Retinal pigment epithelial cell (primary cell): ENCODE measurements at places on chromosomes 7 and 10.

- no peak for DNase-seq
Measured at GRCh38 chr7:30751696-30752273, at the start of gene INMT. Gene INMT (plus strand): TSS chr7:30752135. CDS start chr7:30752151, 16 bp downstream.

DNA sequence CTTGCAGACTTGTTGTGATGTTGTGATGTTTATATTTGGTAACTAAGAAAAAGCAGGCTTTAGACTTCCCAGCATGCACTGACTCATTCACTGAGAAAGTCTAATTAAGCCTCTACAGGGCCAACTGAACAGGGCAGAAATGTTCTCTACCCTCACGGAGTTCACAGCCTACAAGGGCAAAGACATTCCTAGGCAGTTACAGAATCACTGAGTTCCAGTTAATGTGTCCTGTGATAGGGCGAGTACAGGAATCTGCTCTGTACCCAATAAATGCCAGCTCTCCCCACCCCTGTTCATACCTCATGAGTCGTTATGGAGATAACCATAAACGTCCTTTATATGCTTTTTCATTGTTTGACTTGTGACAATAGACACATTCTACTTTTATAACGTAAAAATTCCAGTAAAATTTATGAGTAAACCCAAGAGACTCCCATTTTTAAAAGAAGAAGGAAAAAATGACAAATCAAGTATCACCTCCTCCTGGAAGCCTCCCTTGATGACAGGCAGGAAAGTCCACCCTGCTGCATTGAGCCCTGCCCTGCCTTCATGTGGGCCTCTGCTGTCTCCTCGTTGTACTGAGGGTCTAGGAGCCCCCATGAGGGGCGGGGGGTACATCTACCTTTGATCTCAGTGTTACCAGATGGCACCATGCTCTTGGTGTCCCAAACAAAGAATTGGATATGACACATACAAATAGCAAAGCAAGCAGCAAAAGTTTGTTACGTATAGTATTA lies 14.3 kb downstream of the MUC12 start:
- DNase-seq = peak; percentile 85

DNA sequence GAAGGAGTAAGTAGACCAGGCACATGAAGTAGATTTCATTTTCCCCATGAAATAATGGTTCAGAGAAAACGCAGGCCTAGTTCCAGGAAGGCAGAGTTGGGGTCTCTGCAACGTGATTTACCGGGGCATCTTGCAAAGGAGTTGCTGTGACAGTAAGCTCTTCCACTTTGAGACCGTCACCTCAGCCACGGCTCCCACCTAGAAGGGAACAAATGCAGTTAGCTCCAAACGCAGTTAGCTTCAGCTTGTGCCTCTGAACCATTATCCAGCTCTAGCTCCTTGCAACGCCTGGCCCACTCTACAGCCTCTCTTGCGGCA lies 7.0 kb upstream of the MYO1G start:
- no peak for DNase-seq

DNA sequence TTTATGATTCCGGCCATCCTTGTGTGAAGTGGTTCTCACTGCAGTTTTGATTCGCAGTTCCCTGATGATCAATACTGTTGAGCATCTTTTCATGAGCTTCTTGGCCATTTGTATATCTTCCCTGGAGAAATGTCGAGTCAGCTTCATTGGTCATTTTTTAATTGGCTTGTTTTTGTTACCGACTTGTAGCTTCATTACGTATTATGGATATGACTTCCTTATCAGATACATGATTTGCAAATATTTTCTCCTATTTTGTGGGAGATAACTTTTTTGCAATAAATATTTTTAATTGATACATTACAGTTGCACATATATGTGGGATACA lies 27.4 kb upstream of the TPK1 start:
- no peak for DNase-seq

- DNase-seq = no peak
Measured at GRCh38 chr7:1498370-1499305, 5.6 kb downstream of the INTS1 start.

DNA sequence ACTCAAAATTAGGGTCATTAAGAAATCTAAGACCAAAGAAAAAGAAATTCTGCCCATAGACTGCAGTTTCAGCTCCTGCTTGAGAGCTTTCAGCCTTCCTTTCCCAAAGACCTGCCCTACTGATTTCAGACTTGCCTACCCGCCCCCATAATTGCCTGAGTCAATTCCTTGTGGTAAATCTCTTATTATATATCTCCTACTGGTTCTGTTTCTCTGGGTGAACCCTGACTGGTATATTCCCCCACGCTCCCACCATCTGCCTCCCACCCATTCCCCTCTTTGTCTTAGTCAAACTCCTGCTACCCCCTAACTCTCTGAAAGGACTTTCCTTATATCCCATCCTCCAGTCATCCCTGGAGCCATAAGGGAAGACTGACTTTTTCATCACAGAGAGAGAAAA lies 64.7 kb upstream of the MET start:
- no peak for DNase-seq

GRCh38 chr10:8269976-8270375 lies 215.5 kb downstream of the GATA3 start:
- DNase-seq = no peak

DNA sequence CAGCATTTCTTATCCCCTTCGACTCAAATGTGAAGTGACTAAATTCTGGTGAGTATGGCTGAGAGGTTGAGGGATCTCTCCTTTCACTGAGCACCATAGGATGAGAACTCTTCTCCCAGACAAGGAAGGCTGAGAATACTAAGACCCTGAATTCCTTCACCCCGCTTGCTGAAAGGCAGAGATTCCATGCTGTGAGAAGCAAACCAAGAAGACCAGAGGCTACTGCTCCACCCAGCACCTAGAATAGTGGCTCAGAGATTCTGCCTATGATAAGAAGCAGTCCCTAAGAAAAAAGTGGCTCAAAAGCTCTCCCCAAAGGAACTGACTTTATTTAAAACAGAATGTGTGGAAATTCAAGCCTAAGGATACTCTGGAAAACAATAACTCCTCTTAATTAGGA lies 26.7 kb upstream of the WNT2 start:
- no peak for DNase-seq

- DNase-seq = no peak
Measured at GRCh38 chr10:43264965-43265798, 1.7 kb downstream of the RASGEF1A start.

GRCh38 chr7:27128034-27128433 lies 2.5 kb downstream of the HOXA4 start:
- DNase-seq = no peak

DNA sequence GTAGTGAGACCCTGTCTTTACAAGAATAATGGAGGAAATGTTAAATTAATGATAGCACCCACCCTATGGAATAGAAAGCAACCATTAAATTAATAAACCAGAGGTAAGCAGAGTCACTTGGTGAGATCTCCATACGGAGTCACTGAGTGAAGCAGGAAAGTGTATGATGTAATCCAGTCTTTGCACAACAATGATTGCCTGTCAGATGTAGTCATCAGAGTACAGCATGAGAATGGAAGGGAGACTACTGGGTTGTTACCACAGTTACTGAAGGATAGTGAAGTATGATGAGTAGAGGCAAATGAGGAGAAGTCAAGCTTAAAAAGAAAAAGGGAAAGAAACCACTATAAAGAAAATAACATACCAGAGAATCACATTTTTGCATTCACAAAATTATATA lies 371.9 kb upstream of the SHH start:
- DNase-seq = no peak

DNA sequence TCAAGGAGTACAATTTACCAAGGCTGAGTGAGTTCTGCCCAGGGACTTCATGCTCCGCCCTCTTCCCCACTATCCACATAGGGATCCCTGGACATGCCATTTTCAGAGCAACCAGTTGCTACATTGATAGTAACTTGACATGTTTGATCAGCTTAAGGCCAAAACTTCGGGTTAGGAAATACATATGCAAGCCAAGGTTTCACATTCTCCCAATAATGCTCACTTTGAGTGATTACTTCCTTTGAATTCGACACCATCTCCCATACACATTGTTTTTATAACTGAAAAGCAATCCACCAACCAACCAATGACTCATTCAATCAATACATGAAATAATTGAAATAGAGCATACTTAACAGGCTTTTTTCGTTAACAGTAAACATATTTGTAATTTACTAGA lies 137.9 kb downstream of the GLI3 start:
- no peak for DNase-seq

DNA sequence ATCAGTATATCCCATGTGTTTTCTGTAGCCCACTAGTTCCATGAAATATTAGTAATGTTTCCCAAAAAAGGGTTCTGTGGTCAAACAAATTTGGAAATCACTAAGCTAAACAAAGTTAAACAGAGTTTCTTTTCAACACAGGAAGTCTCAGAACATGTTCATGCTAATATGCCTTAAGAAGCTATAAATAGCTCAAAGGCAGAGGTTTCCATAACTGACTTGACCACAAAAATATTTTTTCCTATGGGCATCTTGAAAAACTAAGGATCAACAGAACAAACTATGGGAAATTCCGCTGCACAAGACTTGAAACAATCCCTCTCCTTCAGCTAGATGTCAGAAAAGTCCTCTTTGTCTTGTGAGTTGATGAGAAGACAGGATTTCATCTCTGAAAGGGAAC lies 59.7 kb downstream of the SEM1 start:
- no peak for DNase-seq

DNA sequence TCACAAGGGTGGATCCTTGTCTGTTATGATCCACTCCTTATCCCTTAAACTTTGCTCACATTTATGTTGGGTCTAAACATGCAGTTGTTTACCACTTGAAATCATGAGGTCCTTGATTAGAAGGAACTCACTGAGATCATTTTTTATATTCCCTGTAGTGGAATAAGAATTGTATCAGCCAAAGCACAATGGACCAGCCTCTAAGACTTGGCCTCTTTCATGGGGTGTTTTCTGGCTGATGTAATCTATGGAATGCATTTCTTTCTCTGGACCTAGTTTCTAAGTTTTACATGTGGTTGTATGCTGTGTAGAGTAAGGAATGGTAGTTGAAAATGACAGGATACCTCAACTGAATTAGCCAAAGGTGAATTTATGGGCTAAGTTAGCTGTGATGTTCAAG lies 376.6 kb downstream of the SORCS3 start:
- no peak for DNase-seq

DNA sequence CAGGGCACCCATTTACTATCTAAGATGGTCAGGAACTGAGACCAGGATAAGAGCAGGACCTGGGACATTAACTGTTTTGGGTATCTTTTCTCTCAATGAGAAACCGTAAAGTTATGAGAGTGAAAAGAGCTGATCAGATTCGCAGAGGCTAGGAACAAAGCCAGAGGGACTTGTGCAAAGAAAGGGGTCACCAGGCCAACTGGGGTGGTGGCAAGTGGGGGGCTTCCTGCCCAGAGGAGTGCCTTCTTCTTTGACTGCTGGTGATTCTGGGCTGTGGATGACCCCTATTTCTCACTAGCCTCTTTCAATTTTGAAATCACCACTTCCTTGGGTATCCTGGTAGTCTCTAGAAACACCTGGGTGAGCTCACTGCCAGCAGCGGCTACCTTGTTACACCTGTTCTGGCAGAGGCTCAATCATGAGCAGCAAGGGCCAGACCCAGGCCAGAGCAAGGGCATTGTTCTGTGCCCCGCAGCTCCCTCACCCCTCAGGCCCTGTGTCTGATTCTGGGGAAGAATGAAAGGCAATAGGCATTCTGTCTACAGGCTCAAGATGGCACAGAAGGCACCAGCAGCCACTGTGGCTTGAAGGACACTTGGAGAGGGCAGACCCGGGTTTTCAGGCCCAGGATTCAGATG lies 999 bp downstream of the SFTPD start:
- DNase-seq = no peak
